ENCODE measurements at places on chromosomes 16 and 17.

- no peak for DNase-seq
Observed at GRCh38 chr17:78853926-78854394, 13.3 kb upstream of the USP36 start.

GRCh38 chr17:33288954-33289353 lies 4.1 kb downstream of the ASIC2 start:
- DNase-seq = no peak

GRCh38 chr17:7650509-7651096 lies at the start of gene ATP1B2:
Gene ATP1B2 (plus strand): TSS chr17:7650926. CDS start chr17:7651519, 593 bp downstream.
- peak; percentile 58 for DNase-seq

- no peak for DNase-seq
Observed at GRCh38 chr17:8016632-8017424, 14.4 kb downstream of the GUCY2D start.

DNA sequence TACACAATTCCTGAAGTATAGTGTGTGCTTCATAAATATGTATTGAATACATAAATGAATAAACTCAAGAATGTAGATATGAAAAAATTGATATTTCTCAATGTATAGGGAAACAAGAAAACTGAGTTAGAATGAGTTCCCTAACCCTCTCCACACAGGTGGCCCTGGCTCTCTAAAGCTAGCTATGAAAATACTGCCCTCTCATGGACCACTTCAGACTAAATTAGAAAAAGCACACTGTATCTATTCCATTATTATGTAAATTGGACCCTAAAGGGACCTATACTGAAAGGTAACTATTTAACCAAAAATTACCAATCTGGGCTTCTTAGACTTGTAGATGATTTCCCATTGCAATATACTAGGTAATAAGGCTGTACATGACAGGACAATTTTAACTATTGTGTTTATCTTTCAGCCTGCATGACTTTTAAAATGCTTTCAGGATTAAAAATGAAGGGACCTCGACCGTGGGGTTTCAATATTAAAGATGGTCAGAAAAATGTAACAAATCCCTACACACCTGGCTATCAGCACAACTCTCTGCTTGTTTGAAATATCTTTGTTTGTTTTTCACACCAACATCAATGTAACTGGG lies 672.5 kb upstream of the KIF2B start:
- DNase-seq = no peak

GRCh38 chr16:19110537-19111360 lies 3.0 kb upstream of the ITPRIPL2 start:
- DNase-seq = no peak

DNA sequence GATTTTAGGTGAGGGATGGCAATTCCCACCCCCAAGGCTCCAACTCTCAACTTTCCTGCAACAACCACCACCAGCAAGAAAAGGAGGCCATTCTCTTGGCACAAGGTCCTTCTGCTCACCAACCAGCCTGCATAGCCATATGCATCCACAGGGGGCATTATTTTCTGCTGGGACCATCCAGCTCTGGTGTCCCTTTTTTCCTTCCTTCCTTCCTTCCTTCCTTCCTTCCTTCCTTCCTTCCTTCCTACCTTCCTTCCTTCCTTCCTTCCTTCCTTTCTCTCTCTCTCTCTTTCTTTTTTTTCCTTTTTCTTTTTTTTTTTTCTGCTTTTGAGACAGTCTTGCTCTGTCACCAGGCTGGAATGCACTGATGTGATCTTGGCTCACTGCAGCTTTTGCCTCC lies 21.1 kb upstream of the COX10 start:
- DNase-seq = no peak

- DNase-seq = no peak
Observed at GRCh38 chr16:89268987-89269735, 51.7 kb downstream of the ZNF778 start.

DNA sequence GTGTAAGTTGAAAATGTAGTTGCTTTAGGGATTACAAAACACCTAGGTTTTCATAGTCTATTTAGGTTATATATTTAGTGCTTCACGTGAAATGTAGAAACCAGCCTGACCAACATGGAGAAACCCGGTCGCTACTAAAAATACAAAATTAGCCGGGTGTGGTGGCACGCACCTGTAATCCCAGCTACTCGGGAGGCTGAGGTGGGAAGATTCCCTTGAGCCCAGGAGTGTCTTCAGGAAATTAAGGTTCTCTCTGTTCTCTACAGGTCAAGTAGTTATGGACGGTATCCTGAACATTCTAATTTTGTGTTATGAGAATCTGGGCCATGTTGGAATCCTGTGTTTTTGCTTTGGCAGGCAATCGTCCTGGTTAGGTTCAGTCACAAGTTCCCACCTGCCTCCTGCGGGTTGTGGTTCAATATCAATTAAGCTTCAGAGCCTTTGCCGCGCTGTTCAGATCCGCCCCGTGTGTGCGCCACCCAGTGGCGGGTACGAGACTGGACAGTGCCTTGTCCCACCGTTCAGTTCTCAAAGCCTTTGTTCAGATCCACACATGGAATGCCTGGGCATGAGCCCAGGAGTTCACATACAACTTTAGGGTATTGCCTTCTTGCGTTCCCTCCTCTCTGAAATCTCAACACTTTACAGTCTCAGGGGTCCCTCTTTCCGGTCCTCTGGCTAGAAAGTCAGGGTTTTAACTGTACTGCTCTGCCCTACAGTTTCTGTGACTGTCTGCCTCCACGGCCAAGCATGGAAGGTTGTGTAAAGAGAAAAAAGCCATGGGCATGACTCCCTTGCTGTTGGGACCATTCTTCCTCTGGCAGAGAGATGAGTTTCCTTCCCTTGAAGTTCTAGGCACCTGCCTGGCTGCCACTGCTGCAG lies 41.7 kb downstream of the HEATR6 start:
- DNase-seq = peak; percentile 37

DNA sequence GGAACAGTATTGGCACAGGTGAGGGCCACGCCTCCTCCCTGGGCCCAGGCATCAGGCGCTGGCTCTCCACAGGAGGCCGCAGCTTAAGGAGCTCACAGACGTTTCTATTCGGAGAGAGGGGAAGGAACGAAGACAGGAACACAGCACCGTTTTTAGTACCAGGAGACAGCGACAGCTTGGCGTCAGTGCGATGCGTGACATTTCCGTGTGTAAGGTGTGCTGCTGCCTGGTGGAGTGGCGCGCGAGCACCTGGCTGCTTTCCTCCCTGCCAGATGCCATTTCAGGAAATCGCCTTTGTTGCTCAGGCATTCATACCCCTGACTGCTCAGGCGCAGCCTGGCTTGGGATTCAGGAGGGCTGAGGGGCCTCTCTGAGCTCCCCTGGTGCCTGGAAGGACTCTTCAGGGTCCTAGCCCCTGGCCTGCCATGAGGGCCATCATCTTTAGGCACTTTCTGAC lies 367.5 kb downstream of the CPPED1 start:
- no peak for DNase-seq

DNA sequence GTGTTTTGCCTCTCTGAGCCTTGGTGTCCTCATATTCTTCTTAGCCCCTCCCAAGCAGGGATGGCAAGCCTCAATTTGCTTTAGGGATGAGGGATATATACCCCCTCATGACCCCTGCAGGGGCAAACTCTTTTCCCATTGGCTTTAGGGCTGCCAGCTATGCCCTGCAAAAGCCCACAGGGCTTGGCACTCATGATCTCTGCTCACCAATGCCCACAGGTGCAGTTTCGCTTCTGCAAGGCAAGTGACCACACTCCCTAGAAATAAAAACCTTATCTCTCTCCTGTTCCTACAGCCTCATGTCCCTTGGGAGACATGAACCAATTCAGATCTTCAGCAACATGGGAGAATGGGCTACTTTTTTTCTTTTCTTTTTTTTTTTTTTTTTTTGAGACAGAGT lies 8.8 kb downstream of the BEAN1 start:
- DNase-seq = no peak

DNA sequence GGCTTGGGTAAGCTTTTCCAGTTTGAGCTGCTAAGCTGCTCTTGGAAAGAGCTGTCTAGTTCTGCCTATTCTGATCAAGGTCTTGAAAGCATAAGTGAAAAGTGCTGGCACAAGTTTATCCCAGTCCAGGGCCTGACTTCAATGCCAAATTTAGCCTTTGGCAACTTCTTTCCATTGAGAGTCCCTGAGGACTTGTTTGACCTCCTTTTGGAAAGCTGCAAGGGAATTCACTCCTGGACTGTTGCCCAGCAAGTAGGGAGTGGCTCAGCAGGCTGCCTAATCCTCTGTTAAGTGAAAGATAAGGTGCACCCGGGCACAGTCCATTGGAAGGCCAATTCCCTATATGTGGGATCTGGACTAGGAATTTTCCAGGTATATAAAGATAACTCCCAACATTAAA lies 16.0 kb upstream of the TANC2 start:
- no peak for DNase-seq

DNA sequence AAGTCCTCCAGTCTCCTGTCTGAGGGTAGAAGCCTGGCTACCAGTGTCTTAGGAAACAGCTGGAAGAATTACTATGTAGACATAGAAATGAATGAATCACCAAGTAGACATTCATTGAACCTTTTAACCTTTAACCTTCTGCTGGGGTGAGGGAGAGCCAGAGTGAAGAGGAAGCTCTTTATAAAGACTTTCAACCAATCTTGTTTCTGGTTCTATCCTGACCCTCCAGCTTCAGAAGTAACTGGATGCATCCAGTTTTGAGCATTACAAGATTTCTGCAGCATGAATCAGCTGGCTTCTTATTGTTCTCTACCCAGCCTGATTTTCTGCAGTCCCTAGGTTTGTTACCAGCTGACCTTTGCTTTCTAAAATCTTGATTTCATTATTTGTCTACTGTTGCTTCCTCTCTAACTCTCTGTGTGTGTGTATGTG lies 8.5 kb downstream of the TEKT1 start:
- no peak for DNase-seq

DNA sequence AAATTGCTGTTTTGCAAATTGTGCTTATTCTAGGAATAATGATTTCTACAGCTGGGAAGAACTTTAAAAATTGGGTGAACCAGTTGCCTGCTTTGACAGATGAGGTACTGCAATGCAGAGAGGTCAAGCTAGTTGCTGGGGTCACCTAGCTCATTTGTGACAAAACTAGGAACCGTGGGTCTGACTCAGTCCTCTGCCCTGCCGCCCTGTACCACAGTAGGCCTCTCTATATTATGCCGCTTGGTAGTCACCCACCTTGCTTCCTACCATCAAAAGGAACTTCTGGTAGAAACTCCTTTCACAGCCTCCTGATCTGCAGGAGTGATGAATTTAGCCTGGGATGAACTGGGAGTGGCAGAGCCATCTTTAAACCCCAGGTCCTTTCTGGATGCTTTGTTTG lies 105.7 kb downstream of the PITPNC1 start:
- no peak for DNase-seq

Measured in omental fat pad (tissue), 4 donors.